ENCODE measurements at places on chromosomes 16 and 17.

DNA sequence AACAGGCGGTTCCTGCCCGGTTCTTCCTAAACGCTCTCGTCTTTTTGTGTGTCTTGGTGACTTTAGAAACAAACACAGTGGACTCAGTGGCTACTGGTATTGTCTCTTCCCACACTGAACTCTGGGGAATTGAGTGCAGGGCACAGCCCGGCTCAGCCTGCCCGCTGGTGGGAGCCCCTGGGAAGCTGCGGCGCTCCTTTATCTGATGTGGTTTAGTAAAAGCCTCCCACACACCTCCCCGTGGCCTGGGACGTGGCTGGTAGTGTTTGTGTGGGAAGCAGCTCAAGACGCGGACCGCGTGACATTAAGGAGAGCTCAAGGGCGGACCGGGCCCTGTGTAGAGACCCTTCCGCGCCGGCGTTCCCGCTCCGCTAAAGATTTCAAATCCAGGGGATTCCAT is 55.4 kb upstream of the PVALEF start:
- H3K4me3 ChIP-seq = no peak overlapping the region
- no peaks in the 10 kb centered on the region for H3K36me3 ChIP-seq
- no peaks in the 10 kb centered on the region for H3K27me3 ChIP-seq
- H3K4me1 ChIP-seq = peaks cover 11% of the 10 kb centered on the region
- DNase-seq = peak; percentile 26
- no peak overlapping the region for H3K27ac ChIP-seq

DNA sequence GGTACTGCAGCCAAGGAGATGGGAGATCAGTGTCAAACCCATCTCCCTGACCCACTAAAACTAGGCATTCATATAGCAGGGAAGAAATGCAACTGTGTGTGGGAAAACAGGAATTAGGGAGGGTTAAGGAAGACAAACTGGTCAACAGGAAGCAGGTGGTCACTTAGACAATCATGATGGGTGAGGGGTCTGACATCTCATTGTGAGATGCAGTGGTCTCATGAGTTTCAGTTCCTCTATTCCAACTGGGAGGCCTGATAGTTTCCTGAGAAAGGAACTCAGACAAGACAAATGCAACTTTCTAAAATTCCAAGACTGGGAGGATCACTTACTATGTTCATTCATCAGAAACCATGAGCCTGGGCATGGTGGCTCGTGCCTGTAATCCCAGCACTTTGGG is 361.4 kb upstream of the C16orf82 start:
- no peaks in the 10 kb centered on the region for H3K4me1 ChIP-seq
- no peak overlapping the region for H3K4me3 ChIP-seq
- no peak overlapping the region for H3K27ac ChIP-seq
- no peak for DNase-seq
- H3K27me3 ChIP-seq = no peaks in the 10 kb centered on the region

- H3K36me3 ChIP-seq = no peaks in the 10 kb centered on the region
- H3K27ac ChIP-seq = no peak overlapping the region
- no peaks in the 10 kb centered on the region for H3K4me1 ChIP-seq
- DNase-seq = peak; percentile 71
- H3K4me3 ChIP-seq = no peak overlapping the region
- no peaks in the 10 kb centered on the region for H3K27me3 ChIP-seq
Observed at GRCh38 chr17:67386965-67387551, 10.0 kb downstream of the PITPNC1 start.

DNA sequence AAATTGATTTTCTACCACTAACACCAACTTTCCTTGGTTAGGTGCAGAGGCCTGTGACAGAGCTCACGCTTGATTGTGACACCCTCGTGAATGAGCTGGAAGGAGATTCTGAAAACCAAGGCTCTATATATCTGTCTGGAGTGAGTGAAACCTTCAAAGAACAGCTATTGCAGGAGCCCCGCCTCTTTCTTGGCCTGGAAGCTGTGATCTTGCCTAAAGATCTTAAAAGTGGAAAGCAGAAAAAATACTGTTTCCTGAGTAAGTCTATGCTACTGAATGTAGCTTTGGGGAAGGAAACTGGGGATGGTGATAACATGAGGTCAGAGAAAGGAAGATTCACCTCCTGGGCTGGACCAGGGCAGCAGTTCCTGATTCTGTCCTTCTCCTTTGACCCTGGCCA is 38.3 kb downstream of the REXO5 start:
- H3K36me3 ChIP-seq = no peaks in the 10 kb centered on the region
- H3K4me1 ChIP-seq = no peaks in the 10 kb centered on the region
- H3K4me3 ChIP-seq = no peak overlapping the region
- H3K27ac ChIP-seq = no peak overlapping the region
- H3K27me3 ChIP-seq = no peaks in the 10 kb centered on the region

DNA sequence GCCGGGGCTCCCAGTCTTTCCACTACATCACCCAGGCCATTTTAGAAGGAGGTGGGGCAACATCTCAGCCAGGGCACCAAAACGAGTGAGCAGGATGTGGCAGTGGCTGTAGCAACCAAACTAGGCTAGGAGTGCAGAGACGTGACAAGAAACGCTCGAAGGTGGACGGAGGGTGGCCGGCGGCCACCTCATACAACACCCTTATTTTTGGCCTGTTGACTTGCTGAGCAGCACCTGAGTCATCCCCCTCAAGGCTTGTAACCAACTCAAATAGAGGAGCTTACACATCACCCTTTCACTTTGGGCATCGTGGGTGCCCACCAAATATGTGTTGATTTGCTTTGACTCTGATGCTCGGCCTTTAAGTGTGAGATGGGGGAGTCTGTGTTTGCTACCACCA is 23.7 kb upstream of the SOX9 start:
- no peaks in the 10 kb centered on the region for H3K27me3 ChIP-seq
- DNase-seq = no peak
- H3K4me1 ChIP-seq = no peaks in the 10 kb centered on the region

DNA sequence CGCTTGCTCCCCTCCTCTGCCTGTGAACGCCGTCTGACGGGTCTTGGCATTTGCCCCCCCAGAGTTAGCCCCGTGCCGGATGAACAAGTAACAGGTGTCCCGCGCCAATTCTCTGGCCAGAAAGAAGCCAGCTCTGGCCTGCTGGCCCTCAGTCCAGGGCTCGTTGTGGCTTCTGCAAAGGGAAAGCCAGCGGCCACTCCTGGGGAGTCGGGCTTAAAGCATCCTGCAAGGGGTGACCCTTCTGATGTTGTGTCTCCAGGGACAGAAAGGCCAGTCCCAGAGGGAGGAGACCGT is 18.4 kb upstream of the OSGIN1 start:
- H3K36me3 ChIP-seq = no peaks in the 10 kb centered on the region
- DNase-seq = no peak
- H3K27ac ChIP-seq = no peak overlapping the region
- no peak overlapping the region for H3K4me3 ChIP-seq

GRCh38 chr16:24635900-24636610 is 93.4 kb upstream of the TNRC6A start:
- H3K4me1 ChIP-seq = no peaks in the 10 kb centered on the region
- H3K27me3 ChIP-seq = no peaks in the 10 kb centered on the region

DNA sequence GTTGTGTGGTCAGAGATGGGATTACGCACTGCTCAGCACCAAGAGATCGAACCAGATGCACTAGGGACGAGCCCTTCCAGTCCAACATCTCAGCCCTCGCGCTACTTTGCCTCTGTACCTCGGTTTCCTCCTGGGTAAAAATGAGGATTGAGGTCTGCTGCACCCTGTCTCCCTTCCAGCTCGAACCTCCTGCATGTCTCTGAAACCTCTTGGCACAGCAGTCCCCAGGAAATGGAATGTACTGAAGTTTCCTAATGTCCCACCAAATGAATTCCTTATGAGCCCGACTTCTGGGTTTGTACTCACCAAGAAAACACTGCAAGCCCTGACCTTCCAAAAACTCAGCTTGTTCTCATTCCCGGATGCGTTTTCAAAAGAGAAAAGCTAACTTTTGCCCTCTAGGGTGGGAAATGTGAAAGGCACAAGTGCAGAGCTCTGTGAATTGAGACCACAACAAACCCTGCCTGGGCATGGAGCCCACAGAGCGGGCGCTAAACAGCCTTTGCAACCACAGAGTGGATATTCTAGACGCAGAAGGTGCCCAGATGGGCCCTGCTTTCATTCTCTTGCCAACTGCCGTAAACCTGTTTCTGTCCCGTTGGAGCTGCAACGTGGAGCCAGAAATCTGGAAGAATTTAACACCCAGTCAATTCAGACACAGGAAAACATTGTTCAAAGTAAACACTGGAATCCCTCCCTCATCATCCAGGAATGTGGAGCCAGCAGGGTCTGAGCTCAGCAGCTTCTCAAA is 10.3 kb downstream of the CDRT4 start:
- no peaks in the 10 kb centered on the region for H3K36me3 ChIP-seq
- H3K27ac ChIP-seq = no peak overlapping the region
- no peaks in the 10 kb centered on the region for H3K4me1 ChIP-seq
- no peaks in the 10 kb centered on the region for H3K27me3 ChIP-seq

DNA sequence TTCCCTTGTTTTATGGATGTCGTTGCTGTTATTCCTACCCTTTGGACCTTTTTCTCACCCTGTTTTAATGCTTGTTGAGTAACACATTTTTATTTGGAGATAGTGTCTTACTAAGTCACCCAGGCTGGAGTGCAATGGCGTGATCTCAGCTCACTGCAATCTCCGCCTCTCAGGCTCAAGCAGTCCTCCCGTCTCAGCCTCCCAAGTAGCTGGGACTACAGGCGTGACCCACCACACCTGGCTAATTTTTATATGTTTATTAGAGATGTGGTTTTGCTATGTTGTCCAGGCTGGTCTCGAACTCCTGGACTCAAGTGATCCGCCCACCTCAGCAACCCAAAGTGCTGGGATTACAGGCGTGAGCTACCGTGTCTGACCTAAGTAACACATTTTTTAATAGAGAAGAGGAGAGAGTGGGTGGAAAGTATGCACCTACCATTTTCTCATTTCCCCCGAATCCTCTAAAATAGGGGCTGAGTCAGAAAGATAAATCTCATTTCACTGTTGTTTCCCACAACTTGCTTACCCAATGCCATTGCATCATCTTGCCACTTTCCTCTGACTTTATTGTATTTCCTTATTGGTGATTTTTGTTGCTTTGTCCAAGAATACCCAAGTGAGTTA is 7.0 kb downstream of the DHX40 start:
- no peak for DNase-seq
- no peaks in the 10 kb centered on the region for H3K4me1 ChIP-seq
- no peak overlapping the region for H3K27ac ChIP-seq

DNA sequence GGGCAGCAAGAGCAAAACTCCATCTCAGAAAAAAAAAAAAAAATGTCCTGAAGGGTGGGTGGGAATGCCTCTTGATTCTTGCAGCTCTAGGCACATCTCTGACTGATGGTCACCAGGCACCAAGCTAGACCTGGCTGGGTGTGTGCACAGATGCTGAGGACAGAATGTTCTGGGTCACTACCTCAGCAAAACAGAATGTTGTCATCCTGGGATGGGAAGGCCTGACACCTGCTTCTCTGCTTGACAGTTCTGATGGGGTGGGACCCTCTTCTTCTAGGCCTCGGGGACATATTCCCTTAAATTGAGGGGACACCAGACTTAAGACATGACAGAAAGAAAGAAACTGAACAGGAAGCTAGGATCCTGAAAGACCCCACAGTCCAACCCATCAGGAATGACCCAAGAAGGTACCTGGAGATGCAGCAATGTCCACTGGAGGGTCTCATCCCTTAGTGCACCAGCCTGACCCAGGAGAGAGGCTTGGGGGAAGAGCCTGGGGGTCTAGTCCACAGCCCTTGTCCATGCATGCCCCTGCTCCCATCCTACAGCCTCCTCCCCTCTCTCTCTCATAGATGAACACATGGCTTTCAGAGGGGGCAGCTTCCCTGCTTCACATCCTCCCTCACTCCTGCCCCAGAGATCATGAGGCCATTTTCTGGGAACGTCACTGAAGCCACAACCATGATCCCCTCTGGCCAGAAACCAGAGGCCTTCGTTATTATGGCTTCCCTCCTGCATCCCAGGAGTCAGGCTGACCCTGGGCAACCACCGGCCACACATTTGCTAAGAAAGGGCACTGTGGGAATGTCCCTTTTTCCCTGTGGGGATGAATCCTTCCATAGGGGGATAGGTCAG is 3.8 kb upstream of the STAT5B start:
- H3K27me3 ChIP-seq = no peaks in the 10 kb centered on the region
- H3K36me3 ChIP-seq = no peaks in the 10 kb centered on the region
- peaks cover 8% of the 10 kb centered on the region for H3K4me1 ChIP-seq
- H3K27ac ChIP-seq = no peak overlapping the region

DNA sequence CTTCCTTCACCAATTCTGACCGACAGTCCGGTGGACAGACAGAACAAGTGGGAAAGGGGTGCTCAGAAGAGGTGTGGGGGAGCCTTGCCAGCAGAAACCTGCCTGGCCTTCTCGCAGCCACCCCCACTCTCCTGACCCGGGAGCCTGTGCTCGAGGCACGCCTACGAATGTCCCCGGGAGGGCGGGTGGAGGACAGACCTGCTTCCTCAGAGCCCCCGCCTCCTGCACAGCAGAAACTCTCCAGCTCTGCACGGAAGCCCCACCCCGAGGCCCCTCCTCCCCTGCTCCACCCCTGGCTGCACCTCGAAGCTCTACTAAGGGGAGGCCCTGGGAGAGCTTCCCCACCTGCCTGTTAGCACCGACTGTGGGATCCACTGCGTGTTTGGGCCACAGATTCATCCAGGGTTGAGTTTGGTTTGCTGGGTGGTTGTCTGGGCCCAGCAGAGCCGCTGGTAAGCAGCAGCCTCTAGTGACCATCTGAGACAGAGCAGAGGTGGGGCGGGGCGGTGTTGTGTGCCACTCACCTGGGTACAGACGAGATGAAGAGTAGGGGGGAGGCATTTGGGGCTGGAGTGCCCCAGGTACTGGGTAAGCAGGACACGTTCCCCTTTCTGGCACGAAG is 6.2 kb downstream of the TAF1C start:
- peaks cover 11% of the 10 kb centered on the region for H3K36me3 ChIP-seq
- no peak overlapping the region for H3K4me3 ChIP-seq
- DNase-seq = no peak
- no peaks in the 10 kb centered on the region for H3K27me3 ChIP-seq
- H3K27ac ChIP-seq = no peak overlapping the region

DNA sequence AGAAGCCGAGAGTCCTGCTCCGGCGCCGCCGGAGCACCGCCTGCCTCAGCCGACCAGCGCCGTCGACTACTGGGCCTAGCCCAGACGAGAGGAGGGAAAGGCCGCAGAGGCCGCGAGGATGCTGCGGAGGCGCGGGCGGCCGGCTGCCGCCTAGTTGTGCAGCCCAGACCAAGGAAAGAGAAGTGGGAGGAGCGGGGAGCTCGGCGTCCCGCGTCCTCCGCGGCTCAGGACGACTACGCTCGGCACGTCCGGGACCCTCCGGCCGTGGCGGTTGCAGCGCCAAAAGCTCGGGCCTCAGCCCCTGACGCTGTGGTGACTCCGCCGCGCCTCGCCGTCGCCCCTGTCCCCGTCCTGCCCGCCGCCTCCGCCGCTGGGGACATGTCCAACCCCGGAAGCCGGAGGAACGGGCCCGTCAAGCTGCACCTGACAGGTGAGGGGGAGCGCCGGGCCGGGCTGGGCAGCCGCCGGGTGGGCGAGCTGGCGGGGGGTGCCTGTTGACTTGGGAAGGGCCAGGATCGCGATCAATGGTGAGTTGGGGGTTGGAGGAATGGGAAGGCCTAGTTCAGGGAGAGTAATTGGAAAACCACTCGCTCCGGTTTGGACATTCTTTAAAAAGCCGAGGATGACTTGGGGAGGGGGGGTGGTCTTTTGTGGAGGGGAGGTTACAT is 37.7 kb downstream of the RNF135 start:
- H3K4me1 ChIP-seq = no peaks in the 10 kb centered on the region
- peak overlapping the region; percentile 32 for H3K4me3 ChIP-seq
- no peaks in the 10 kb centered on the region for H3K36me3 ChIP-seq

GRCh38 chr16:2008009-2008526 is 1.6 kb downstream of the ZNF598 start:
- peak overlapping the region; percentile 92 for H3K4me3 ChIP-seq
- peak; percentile 72 for DNase-seq
- H3K36me3 ChIP-seq = peaks cover 3% of the 10 kb centered on the region
- H3K4me1 ChIP-seq = peaks cover 23% of the 10 kb centered on the region
- no peaks in the 10 kb centered on the region for H3K27me3 ChIP-seq
